HFFc6 (cell line): ENCODE measurements at places on chromosomes 12 and 14.

DNA sequence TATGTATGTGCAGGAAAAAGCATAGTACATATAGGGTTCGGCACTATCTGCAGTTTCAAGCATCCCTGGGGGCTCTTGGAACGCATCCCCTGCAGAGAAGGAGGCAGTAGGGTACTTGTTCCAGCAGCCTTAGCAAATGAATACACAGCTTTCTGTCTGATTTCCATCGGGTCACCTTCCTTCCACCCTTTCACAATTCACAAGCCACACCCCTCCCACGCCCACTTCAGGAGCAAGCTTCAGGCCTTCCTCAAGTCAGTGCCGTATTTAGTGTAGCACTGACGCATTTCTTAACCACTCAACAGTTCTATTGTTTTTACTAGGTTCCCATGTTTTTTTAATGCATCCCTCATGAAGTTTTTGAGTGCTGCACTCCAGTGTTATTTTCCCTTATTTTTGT, 64.2 kb downstream of the CLMN start:
- no peaks in the 10 kb centered on the region for H3K4me1 ChIP-seq
- DNase-seq, result no peak
- H3K27ac ChIP-seq, result no peak overlapping the region
- no peaks in the 10 kb centered on the region for H3K27me3 ChIP-seq
- H3K4me3 ChIP-seq, result no peak overlapping the region

DNA sequence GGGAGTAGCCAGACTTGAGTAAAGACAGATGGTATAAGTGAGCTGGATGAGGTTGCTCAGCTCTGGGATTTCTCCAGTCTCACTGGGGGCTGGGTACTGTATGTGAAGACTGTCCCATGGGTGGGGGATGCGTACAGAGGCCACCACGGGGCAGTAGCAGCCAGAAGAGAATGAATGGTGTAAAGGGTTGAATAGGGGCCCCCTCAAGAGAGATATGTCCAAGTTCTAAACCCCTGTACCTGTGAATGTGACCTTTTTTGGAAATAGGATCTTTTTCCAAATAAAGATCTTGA, 21.8 kb upstream of the BCDIN3D start:
- peaks cover 32% of the 10 kb centered on the region for H3K4me1 ChIP-seq
- H3K4me3 ChIP-seq, result no peak overlapping the region
- H3K27ac ChIP-seq, result no peak overlapping the region

DNA sequence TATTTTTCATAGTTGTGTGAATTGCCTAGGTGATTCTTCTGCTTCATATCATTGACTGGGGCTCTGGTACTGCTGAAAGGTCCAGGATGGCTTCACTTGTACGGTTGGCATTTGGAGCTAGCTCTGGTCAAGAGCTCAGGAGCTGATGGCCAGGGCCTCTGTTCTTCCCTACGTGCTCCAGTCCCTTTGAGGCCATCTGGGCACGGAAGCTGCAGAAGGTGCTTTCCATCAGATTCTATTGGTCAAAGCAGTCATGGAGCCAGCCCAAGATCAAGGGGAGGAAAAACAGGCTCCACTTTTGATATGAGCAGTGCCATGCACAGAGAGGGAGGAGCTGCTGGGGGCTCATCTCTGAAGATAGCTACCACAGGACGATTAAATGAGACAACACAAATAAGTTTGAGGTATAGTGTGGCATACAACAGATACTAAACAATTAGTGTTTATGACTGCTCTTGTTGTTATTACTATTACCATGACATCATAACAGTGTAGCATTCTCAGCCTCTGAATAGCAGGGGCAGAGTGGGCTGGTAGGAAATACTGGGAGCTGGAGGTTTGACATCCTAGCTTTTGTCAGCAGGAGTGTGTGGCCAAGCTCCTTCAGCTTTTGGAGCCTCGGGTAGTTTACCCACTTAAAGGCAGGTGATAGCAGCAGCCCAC, 10.4 kb downstream of the KRT83 start:
- H3K4me1 ChIP-seq, result peaks cover 26% of the 10 kb centered on the region
- peak overlapping the region; percentile 48 for H3K27ac ChIP-seq
- DNase-seq, result peak; percentile 71
- H3K4me3 ChIP-seq, result no peak overlapping the region
- H3K27me3 ChIP-seq, result peaks cover 39% of the 10 kb centered on the region

- H3K36me3 ChIP-seq, result no peaks in the 10 kb centered on the region
- H3K27ac ChIP-seq, result peak overlapping the region; percentile 95
- no peak overlapping the region for H3K4me3 ChIP-seq
- peaks cover 20% of the 10 kb centered on the region for H3K27me3 ChIP-seq
- DNase-seq, result no peak
Observed at GRCh38 chr14:23361763-23362162, 3.2 kb downstream of the EFS start.

DNA sequence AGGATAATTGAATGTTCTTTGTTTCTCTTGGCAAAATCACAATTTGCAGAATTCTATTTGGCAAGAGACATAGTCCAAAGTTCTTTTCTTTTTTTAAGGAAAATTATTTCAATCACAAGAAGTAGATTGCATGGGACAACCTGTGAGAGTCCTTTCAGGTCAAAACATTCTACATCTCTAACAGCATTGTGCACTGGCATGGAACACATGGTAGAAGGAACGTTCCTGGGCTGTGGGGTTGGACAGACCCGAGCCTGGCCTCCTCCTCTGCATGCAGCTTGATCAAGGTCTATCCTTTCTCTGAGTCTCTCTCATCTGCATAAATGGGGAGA, 88.6 kb upstream of the CPSF6 start:
- no peak overlapping the region for H3K27ac ChIP-seq
- H3K36me3 ChIP-seq, result no peaks in the 10 kb centered on the region
- DNase-seq, result no peak
- H3K27me3 ChIP-seq, result peaks cover 14% of the 10 kb centered on the region; the same call in 1 of the 2 replicates

- H3K4me3 ChIP-seq, result no peak overlapping the region
- no peaks in the 10 kb centered on the region for H3K4me1 ChIP-seq
- no peak for DNase-seq
- peaks cover 27% of the 10 kb centered on the region for H3K27me3 ChIP-seq
- no peaks in the 10 kb centered on the region for H3K36me3 ChIP-seq
Observed at GRCh38 chr14:76672123-76672522, 89.1 kb upstream of the VASH1 start.

GRCh38 chr12:123442774-123443173, 6.3 kb upstream of the RILPL2 start:
- no peak for DNase-seq

DNA sequence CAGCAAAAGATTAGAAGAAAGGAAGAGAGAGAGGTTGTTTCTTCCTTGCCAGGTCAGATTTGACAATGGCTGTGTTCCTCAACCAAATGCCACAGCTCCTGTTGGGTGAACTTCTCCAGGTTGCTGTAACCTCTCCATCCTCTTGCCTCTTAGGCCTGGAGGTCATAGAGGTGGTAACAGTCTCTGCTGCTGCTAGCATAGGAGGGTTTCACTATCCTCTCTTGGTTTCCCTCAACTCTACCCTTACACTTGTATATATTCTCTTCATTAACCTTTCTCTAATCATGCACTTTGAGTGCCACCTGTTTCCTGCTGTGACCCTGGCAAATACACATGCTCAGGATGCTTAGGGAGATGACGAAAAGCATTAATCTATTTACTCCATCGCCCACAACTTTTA, 67.7 kb upstream of the HIF1A start:
- H3K27ac ChIP-seq, result no peak overlapping the region
- DNase-seq, result no peak
- no peaks in the 10 kb centered on the region for H3K27me3 ChIP-seq
- peaks cover 16% of the 10 kb centered on the region for H3K4me1 ChIP-seq

- H3K36me3 ChIP-seq, result no peaks in the 10 kb centered on the region
- no peaks in the 10 kb centered on the region; the same call in 1 of the 2 replicates for H3K27me3 ChIP-seq
- no peak overlapping the region for H3K27ac ChIP-seq
- no peak overlapping the region for H3K4me3 ChIP-seq
Observed at GRCh38 chr14:66383771-66384170, 102.4 kb upstream of the CCDC196 start.

GRCh38 chr14:70971560-70971959, 64.3 kb downstream of the PCNX1 start:
- no peak for DNase-seq
- no peak overlapping the region for H3K4me3 ChIP-seq
- H3K27me3 ChIP-seq, result no peaks in the 10 kb centered on the region
- H3K4me1 ChIP-seq, result peaks cover 15% of the 10 kb centered on the region
- peaks cover under 1% of the 10 kb centered on the region for H3K36me3 ChIP-seq

- H3K27me3 ChIP-seq, result peaks cover 10% of the 10 kb centered on the region
- no peak for DNase-seq
- no peaks in the 10 kb centered on the region for H3K36me3 ChIP-seq
- H3K4me3 ChIP-seq, result peak overlapping the region; percentile 85
Observed at GRCh38 chr12:51951843-51952722, 584 bp downstream of the ACVR1B start.

- H3K27ac ChIP-seq, result no peak overlapping the region
- H3K4me3 ChIP-seq, result no peak overlapping the region
- H3K36me3 ChIP-seq, result no peaks in the 10 kb centered on the region
- no peak for DNase-seq
Observed at GRCh38 chr12:80232837-80233236, 133.5 kb downstream of the OTOGL start.

DNA sequence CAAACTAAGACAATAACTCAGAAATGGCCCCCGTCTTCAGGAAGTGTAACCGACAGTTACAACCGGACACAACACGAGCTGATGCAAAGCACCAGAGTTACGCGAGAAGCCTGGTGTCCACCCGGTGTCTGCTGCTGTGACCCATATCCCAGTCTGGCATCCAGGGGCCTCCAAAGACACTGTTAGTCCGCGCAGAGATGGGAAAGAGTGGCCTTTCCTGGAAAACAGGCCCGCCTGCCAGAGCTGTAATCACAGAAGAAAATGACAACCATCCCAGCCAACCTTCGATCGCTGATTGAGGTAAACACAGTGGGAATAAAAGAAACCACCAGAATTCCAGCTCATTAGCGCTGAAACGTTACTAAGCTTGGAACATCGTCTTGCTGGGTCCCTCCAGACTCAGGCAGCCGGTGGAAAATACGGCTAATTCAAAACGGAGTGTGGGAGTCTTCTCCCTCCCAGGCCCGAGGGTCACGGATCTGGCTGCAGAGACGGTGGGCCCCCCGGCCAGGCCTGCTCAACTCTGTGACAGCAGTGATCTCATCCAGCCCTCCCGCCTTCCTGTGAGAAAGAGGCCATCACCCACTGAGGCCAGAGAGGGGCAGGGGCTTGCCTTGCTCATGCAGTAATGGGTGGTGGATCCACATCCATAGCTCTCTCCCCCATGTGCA, 273.9 kb upstream of the RTL1 start:
- DNase-seq, result no peak
- H3K36me3 ChIP-seq, result no peaks in the 10 kb centered on the region
- H3K4me1 ChIP-seq, result no peaks in the 10 kb centered on the region
- peaks cover 39% of the 10 kb centered on the region for H3K27me3 ChIP-seq

GRCh38 chr12:1619587-1619986, 9.4 kb upstream of the WNT5B start:
- DNase-seq, result no peak
- peak overlapping the region; percentile 1; the same call in 1 of the 2 replicates for H3K27ac ChIP-seq
- peaks cover 93% of the 10 kb centered on the region for H3K4me1 ChIP-seq
- H3K27me3 ChIP-seq, result peaks cover 3% of the 10 kb centered on the region; the same call in 1 of the 2 replicates

DNA sequence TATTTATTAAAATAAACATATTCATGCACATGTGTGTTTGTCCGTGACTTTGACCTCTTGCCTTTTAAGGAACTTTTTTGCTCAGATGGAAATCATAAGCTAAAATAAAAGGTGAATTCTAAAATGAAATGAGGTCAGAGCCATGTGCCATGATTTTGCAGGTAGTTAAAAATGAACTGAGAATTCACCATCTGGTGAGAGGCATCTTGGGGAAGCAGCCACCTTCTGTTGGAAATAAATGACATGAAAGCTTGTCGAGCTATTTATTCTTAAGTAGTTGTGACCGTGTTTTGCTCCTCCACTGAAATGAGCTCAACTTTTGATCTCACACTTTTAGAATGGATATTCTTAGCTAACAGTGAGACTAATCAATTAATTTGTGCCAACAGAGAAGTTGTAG, 56.8 kb upstream of the CNOT2 start:
- peaks cover 11% of the 10 kb centered on the region for H3K4me1 ChIP-seq
- H3K36me3 ChIP-seq, result no peaks in the 10 kb centered on the region
- no peak overlapping the region for H3K27ac ChIP-seq
- H3K27me3 ChIP-seq, result no peaks in the 10 kb centered on the region; the same call in none of the 2 replicates
- no peak overlapping the region for H3K4me3 ChIP-seq

- no peaks in the 10 kb centered on the region for H3K36me3 ChIP-seq
- no peak overlapping the region for H3K27ac ChIP-seq
- no peak for DNase-seq
- H3K27me3 ChIP-seq, result peaks cover 2% of the 10 kb centered on the region
- peaks cover 7% of the 10 kb centered on the region; the same call in 1 of the 2 replicates for H3K4me1 ChIP-seq
- no peak overlapping the region for H3K4me3 ChIP-seq
Observed at GRCh38 chr12:6955108-6956020, 4.2 kb downstream of the PTPN6 start.

DNA sequence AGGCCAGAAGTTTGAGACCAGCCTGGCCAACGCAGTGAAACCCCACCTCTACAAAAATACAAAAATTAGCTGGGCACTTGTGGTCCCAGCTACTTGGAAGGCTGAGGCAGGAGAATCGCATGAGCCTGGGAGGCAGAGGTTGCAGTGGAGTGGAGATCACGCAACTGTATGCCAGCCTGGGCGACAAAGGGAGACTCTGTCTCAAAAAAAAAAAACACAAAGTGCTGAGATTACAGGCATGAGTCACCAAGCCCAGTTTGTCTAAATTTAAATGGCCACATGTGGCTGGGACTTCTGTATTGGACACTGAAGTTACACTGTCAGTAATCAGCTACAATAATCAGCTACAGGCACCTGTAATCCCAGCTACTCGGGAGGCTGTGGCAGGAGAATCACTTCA, 100.9 kb upstream of the AEBP2 start:
- no peaks in the 10 kb centered on the region for H3K4me1 ChIP-seq
- H3K36me3 ChIP-seq, result peaks cover 6% of the 10 kb centered on the region
- H3K27me3 ChIP-seq, result no peaks in the 10 kb centered on the region; the same call in 1 of the 2 replicates

- H3K36me3 ChIP-seq, result no peaks in the 10 kb centered on the region
- H3K4me3 ChIP-seq, result peak overlapping the region; percentile 91
- DNase-seq, result peak; percentile 74
- no peaks in the 10 kb centered on the region for H3K27me3 ChIP-seq
- H3K4me1 ChIP-seq, result peaks cover 63% of the 10 kb centered on the region
Observed at GRCh38 chr14:55271572-55272298, 514 bp downstream of the FBXO34 start.

GRCh38 chr12:113297214-113297587, 37.7 kb downstream of the SLC8B1 start:
- H3K27me3 ChIP-seq, result no peaks in the 10 kb centered on the region; the same call in 1 of the 2 replicates
- no peaks in the 10 kb centered on the region; the same call in 1 of the 2 replicates for H3K36me3 ChIP-seq
- H3K27ac ChIP-seq, result no peak overlapping the region
- no peak for DNase-seq
- H3K4me1 ChIP-seq, result peaks cover 24% of the 10 kb centered on the region
- no peak overlapping the region for H3K4me3 ChIP-seq

DNA sequence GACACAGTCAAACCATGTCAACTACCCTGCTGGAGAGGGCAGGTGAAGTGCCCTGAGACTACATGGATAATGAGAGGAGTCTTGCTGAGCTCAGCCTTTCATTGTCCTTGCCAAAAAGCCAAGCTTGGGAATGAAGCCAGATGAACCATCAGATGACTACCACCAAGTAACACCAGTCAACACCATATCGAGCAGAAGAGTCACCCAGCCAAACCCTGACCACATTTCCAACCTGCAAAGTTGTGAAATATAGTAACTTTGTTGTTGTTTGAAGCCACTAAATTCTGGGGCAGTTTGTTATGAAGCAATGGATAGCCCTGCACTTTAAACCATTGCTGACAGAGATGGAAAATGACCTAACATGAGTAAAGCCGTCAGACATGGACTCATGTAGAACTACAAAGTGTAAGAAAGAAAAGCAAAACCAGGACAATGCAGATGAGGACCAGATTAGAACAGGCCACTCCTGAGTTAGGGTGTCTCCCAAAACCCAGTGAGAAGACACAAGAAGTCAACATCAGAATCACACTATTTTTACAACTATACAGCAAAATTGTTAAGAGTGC, 12.5 kb upstream of the CRADD start:
- H3K4me3 ChIP-seq, result no peak overlapping the region
- H3K4me1 ChIP-seq, result peaks cover 14% of the 10 kb centered on the region
- peaks cover 2% of the 10 kb centered on the region; the same call in 1 of the 2 replicates for H3K27me3 ChIP-seq
- DNase-seq, result peak; percentile 5
